ENCODE measurements at places on chromosomes 11 and 22.

- DNase-seq, result no peak
Observed at GRCh38 chr22:29263791-29264276, 3.9 kb downstream of the RHBDD3 start.

DNA sequence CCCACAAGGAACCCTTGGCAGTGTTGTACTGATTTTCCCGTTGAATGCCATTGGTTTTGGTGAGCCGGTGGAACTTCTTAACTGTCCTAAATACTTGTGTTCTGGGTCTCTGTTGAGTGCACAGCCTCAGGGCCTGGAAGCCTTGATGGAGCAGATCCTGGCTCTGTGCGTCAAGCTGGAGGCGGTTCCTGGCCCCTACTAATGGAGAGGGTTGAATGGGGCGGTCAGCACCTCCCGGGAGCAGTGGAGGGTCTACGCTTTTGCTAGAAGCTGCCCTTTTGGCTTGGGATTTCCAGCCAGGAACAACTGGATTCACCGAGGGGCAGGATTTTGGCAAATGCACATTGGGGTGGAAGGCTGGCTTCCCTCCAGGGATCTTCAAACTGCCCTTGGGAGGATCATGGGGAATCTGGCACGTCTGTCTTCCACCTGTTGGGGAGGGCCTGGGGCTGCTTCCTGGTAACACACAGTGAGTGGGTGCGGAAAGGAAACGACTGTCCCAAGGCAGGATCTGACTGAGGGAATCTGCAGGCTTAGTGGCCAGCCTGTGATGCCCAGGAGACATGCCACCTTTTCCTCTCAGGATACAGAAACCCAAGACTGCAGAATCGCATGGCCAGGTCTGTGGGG, 6.9 kb upstream of the OSBPL5 start:
- DNase-seq, result no peak

- DNase-seq, result no peak
Observed at GRCh38 chr11:86784241-86784681, 16.1 kb upstream of the PRSS23 start.

DNA sequence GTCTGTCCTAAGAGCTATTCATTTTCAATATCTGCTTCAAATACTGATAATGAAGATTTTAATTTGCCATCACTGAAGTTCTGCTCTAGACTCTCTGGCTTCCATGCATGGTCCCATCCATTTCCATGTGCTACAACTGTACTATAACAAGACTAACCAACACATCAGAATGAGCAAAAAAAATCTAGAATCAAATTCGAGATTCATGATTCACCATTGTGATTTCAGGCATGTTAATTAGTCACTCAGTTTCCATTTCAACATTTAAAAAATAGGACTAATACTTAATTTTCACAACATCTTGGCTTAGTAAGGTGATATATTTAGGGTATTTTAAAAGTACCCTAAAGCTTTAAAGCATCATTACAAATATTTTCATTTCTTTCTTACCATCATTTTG, 22.8 kb downstream of the PICALM start:
- DNase-seq, result no peak

DNA sequence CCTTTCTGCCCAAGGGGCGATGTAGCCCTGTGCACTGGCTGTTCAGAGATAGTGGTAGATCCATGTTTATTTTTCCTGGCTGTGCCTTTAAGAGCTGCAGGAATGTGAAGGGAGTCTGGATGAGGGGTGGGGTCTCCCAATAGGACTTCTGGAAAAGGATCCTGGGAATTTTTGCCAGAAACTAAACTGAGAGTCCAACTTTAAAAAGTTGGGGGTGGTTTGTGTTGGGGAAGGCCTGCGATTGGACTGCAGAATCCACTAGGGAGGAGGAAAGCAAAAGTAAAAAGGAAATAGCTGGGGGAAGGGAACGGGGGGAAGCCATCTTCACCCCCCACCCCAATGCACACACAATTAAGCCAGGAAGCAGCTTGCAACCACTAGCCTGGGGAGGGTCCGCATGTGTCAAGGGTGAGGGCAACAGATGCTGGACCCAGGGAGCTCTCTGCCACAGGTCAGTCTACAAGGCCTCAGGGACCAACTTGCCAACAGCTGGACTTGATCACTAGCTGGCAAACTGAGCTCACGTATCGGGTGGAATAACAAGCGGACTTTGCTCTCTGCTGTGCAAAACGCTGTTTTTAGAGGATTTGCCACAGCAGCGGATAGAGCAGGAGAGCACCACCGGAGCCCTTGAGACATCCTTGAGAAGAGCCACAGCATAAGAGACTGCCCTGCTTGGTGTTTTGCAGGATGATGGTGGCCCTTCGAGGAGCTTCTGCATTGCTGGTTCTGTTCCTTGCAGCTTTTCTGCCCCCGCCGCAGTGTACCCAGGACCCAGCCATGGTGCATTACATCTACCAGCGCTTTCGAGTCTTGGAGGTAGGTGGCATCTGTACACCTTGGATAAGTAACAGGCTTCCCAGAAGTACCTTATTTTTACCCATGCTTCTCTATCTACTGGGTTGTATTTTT, at the start of gene OLFML1:
Gene OLFML1 (plus strand): TSS at position 321 of the 912 bp plus-strand sequence. CDS start 370 bp downstream, at position 691.
- peak; percentile 81 for DNase-seq

DNA sequence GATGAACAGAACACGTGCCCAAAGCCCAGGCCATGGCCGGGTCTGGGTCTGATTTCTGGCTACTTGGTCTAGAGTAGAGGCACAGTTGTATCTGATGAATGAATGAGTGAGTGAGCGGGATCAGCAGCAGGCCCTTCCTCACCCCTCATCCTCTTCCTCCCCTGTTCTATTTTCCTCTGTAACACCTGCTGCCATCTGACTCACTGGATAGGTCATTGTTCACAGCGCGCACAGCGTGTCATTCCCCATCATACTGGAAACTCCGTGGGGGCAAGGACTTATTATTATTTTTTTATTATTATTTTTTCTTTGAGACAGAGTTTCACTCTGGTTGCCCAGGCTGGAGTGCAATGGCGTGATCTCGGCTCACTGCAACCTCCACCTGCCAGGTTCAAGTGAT, 13.9 kb downstream of the NCF4 start:
- DNase-seq, result no peak

- DNase-seq, result no peak
Observed at GRCh38 chr11:73940801-73941570, 9.8 kb upstream of the DNAJB13 start.

DNA sequence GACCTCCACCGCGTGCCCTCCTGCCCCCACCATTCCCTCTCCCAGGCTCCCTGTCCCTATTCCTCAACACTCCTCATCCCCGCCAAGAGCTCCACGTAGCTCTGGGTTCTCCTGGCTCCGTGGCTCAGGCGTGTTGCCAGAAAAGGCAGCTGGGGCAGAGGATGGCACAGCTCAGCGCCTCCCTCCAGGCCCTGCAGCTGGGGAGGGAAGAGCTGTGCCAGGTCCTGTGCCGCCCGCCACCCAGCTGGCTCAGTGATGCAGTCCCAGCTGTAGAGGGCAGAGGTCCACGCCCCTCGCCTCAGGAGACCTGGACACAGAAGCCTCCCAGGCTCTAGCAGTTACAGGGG, 4.2 kb downstream of the ARHGAP1 start:
- peak; percentile 80 for DNase-seq

DNA sequence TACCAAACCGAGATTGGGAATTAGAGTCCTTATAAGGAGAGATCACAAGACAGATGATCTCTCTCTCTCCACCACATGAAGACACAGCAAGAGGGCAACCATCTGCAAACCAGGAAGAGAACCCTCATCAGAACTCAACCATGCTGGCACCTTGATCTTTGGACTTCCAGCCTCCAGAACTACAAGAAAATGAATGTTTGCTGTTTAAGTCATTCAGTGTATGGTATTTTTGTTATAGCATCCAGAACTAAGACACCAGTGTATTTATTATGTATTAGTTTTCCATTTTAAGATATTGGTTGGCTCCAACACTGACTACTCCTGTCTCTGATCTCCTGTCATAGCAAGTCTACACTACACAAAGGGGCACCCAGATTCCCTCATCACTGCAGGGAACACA, 86.9 kb downstream of the CCDC34 start:
- no peak for DNase-seq

Data from right hindlimb (tissue), 1 donor.